ENCODE measurements at places on chromosomes 6 and 20.

GRCh38 chr20:34525342-34525708 lies 9.1 kb downstream of the DYNLRB1 start:
- no peak for DNase-seq

DNA sequence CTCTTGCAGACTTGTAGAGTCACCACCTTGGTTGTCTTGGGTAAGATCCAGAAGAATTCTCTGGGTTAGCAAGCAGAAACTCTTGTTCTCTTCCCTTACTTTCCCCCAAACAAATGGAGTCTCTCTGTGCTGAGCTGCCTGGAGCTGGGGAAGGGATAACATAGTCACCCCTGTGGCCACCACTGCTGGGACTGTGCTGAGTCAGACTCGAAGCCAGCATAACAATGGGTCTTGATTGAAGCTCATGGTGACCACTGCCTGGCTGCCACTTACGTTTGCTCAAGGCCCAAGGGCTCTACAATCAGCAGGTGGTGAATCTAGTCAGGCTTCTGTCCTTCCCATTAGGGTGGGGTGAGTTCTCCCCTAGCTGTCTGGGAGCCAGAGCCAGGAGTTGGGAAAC lies 15.4 kb upstream of the ERVFRD-1 start:
- no peak for DNase-seq

- no peak for DNase-seq
Measured at GRCh38 chr6:169207482-169207881, 46.2 kb downstream of the THBS2 start.

GRCh38 chr6:151147118-151147832 lies 92.5 kb upstream of the AKAP12 start:
- DNase-seq, result no peak

- DNase-seq, result no peak
Measured at GRCh38 chr20:63064310-63064709, 57.5 kb upstream of the BHLHE23 start.

DNA sequence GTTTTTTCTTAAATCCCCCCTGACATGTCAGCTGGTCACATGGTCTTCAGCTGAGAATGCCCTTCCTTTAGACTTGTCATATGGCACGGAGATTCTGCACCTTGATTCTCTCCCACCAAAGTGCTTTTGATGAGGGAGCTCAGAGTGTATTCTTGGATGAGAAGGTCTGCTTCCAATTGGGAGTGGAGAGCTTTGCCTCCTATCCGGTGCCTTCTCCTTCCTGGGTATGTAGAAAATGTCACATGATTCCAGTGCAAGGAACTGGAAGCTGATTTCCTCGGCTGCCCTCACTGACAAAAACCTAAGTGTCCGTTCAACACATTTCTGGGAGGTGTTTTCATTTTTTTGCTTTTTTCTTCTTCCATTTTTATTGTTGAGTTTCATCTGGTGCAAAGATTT lies 197.2 kb downstream of the TFAP2C start:
- DNase-seq, result no peak

GRCh38 chr20:5191829-5192569 lies 65.2 kb downstream of the CDS2 start:
- peak; percentile 90 for DNase-seq

DNA sequence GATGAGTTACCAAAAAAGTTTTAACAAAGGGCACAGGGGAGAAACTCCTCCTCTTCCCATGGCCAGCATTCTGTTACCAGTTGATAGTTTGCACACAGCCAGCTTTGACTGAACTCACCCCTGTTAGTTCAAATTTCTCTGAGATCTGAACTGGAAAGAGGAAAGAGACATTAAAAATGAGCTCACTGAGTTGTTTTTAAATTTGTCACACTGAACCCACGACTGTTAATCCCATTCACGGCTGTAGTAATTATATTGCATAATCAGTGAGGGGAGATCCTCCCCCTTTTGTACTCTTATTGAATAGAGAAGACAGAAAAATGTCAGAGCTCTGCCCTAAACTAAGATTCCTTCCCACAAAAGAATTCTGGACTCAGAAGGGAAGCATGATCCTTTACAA lies 17.5 kb upstream of the DSP start:
- no peak for DNase-seq

DNA sequence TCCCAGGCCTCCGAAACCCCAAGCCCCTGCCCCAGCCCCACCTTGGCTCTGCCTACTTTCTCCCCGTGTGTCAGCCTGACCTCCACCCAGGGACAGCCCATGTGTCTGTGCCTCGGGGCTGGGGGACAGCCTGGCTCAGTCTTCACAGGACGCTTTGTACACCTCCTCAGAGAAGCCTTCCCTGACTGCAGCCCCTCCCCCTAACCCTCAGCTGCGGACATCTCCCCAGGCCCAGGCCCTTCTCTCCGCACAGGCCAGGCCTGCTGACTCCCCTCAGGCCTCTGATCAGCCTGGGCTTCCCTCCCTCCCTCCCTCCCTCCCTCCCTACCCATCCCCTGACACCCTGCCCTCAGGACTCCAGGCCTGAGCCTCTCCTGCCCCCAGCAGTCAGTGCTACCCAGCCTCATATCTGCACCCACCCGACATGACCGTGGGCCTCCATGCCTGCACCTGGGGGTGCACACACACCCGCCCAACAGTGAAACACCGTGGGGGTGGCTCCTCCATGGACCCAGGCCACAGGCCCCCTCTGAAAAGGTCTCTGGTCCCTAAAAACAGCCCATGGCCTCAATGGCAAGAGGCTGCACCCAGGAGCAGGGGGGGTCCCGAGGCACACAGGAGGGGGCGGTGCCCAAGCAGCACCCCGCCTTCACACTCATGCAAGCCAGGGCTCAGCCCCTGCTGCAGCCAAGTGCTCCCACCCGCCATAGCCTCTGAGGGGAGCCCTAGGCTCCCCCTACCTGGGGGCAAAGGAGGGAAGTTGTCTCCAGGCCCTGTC lies 12.9 kb downstream of the LAMA5 start:
- no peak for DNase-seq

All from NCI-H510A treated with DMSO at 0.1 percent for 48 hours (cell line).